Mammary epithelial cell (primary cell): ENCODE measurements at places on chromosomes 3 and 15.

GRCh38 chr3:66497288-66497984 is 3.4 kb downstream of the LRIG1 start:
- DNase-seq, result no peak

DNA sequence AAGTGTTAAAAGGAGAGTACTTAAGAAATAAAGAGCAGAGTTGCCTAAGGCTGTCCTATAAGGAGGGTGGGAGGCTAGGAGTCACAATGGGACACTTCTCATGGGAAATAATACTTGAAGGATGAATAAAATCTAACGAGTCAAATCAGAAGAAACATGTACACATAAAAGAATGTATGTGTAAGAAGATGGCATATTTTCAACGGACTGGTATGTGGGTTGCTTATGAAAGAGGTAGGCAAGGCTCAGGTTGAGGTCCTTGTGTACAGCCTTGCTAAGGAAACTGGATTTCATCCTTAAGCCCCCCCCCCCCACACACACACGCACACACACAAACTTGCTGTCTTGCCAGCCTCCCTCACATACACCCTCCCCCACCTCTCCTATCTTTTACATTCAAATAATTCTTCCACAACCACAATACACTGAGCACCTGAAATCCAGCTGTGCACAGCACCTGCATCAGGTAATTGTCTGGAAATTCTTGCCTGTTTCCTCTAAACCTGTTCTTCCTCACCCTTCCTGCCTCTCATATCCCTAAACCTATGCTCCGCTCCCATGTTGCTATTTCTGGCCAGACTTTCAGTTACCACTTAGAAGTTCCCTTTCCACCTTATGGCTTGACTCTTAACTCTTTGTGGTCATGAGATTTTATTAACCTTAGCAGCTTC is 79.2 kb downstream of the FMN1 start:
- no peak for DNase-seq

- no peak for DNase-seq
Measured at GRCh38 chr3:158226429-158226828, 116.5 kb downstream of the RSRC1 start.

DNA sequence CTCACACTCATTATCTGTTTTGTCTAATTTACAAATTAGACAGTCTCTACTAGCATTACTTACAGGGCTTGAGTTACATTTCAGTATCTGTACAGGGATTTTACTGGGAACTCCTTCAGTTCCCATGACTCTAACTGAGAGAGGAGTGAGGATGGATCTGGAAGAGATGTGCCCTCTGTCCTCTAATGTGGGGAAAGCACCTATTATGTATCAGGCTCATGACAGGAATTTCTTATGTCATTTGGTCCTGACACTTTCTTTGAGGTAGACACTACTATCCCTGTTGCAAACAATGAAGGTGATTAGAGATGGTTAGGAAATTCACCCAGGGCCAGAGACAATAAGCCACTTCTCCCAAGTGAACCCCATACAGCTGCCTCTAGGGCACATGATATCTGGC is 10.9 kb upstream of the NCKIPSD start:
- no peak for DNase-seq

DNA sequence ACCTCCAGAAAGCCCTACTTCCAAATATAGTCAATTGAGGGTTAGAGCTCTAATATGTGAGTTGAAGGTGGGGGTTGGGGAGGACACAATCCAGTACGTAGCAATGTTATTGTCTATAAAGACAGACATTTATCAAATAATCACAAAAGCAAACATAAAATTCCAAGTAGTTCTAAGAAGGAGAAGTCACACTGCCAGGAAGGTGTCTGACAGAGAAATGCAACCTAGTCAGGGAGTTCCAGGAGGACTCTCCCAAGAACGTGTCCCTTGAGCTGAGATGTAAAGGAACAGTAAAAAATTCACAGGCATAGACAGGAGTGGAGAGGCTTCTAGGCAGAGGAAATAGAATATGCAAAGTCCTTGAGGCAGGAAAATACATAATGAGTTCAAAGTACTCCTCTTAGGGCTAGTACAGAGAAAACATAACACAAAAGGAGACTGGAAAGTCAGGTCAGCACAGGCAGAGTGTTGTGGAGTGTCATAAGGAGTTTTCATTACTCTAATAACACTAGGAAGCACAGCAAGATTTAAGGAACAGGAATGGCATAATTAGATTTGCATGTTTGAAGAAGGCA is 277.6 kb upstream of the STT3B start:
- DNase-seq, result no peak

DNA sequence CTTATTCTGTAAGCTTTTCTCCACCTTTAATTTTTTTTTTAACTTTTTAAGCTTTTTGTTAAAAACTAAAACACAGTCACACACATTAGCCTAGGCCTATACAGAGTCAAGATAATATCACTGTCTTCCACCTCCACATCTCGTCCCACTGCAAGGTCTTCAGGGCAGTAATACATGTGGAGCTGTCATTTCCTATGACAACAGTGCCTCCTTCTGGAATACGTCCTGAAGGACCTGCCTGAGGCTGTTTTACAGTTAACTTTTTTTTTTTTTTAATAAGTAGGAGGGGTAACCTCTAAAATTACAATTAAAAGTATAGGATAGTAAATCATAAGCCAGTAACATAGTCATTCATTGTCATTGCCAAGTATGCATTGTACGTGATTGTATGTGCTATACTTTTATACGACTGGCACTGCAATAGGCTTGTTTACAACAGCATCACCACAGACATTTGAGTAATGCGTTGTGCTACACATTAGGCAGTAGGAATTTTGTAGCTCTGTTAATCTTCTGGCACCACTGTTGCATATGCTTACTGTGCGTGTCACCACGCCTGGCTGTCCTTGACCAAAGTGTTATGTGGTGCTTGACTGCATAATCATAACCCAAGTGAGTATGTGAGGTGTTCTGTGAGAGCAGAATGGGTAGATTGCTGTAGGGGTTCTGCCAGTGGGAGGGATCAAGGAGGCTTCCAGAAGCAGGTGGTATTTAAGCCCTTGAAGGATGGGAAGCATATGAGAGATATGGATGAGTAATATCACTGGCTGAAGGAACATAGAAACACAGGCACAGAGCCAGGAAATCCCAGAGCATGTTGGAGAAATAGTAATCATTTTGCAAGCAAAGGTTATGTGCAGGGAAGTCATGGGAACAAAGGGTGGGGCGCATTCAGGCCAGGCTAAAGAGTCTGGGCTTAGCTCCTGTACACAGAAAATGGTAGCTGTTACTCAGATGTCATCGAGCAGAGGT is 18.3 kb downstream of the FBXO22 start:
- DNase-seq, result peak; percentile 78

GRCh38 chr3:139318431-139318816 is 25.4 kb upstream of the MRPS22 start:
- DNase-seq, result peak; percentile 29

GRCh38 chr3:5198986-5199731 is 11.7 kb downstream of the EDEM1 start:
- DNase-seq, result no peak

DNA sequence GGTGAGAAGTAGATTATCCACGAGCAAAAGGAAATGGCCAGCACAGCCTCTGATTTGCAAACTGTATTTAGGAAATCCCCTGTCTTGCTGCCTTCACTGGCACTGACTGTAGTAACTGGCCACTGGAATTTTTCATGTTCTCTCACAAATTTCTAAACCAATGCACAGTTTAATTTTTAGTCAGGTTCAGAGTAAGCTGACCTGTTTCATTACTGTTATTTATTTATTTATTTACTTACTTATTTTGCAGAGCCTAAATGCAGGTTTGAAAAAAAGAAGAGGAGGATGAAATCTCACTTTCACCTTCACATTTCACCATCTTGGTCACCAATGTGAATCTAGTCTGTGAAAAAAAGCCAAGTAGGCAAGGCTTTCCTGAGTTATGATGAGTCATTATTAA is 291.0 kb downstream of the PLOD2 start:
- no peak for DNase-seq

DNA sequence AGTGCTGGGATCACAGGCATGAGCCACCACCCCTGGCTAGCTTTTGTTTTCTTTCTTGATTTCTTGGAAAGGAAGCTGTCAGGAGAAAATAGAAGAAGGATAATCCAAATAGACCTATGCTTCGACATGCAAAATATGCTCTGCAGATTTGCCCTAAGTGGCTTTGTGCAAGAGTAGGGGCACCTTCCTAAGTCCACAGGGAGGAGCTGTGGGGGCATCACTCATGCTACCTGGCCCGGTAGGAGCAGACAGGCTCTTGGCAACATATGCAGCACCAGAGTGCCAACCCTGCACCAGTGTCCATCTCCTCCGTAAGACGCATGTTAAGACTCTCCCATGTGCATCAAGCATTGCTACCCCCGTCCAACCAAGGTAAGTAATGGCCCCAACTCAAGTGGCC is 190.7 kb upstream of the UBE2E1 start:
- DNase-seq, result no peak

GRCh38 chr15:92049290-92049989 is 195.9 kb downstream of the SLCO3A1 start:
- no peak for DNase-seq

DNA sequence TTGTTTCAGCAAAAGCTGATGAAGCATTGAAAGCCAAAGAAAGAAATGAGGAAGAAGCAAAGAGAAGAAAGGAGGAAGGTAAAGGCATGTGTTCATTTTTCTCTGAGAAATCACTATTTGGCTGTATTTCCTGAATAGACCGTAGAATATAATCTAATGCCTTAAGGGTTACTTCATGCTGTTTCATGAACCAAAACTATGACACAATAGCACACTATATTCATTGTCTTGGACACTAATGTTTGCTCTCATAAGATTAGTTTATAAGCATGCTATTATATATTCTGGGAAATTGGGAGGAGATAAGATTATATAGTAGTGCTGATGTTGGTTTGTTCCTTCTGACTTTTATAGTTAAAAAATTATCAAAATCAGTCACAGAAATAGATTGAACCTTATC is 110.1 kb upstream of the MLF1 start:
- peak; percentile 51 for DNase-seq

GRCh38 chr15:76206325-76206976 is 104.8 kb downstream of the ETFA start:
- DNase-seq, result no peak
